ENCODE measurements at places on chromosomes 1 and 21. TPM values are rescaled to one million over a fixed set of nuclear protein-coding genes. Genes with fewer than 3 reads are reported as not detected.
A peak's percentile ranks its signal among the peaks of the same experiment; 100 is the strongest.

DNA sequence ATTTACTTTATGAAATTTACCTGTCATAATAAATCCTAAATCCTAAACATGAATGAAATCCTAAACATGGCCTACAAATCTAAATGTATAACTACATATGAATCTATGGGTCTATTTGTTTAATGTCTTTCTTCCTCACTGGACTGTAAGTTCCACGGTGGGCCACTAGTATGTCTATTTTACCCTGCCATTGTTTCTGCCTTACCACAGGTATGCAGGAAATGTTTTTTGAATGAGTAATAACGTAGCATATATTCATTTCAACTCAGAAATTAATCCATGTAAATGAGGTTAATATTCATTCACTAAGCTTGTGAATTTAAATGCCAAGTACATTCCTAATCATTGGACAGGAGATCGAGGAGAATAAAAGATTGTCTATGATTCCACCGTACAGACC, 35.3 kb downstream of the B3GALNT2 start:
- no peak for DNase-seq

- no peak for DNase-seq
Measured at GRCh38 chr1:205024679-205025078, 18.3 kb upstream of the CNTN2 start.

- DNase-seq: no peak
Measured at GRCh38 chr1:197778366-197778945, 3.2 kb upstream of the DENND1B start.

DNA sequence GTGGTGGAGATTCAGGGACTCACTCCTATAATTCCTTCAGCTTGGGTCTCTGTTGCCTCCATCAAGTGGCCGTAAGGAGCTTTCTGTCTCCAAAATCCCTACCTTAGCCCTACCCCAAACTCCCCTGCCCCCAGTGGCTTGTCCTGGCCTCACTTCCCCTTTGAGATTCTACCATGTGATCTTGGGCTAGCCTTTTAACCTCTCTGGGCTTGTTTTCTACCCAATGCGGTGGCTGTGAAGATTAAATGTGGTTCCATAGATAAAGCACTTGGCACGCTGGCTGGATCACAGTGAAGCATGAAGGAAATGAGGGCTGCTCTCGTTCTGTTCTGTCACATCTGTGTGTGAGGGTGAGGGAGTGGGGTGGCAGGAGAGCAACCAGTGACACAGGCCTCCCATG, 43.6 kb downstream of the FAAH start:
- no peak for DNase-seq

- DNase-seq: peak; percentile 40
Measured at GRCh38 chr1:43648876-43649477, 972 bp upstream of the KDM4A start.

DNA sequence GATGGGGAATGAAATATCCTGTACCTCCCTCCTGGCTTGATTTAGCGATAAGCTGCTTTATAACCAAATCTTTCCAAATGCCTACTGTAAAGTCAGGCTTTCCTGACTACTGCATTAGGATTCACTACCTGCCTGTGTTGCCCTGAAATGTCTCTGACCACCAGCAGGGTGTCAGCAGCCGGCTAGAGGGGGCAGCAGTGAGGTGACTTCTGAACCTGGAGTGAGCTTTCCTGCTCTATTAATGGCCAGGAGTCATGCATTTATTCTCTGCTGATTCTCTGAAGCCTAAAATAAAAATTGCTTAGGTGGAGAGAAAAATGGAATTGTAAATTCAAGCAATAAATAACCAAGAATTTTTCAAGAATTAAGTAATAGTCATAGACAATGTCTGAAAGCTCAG, 2.5 kb downstream of the BACE2 start:
- no peak for DNase-seq

DNA sequence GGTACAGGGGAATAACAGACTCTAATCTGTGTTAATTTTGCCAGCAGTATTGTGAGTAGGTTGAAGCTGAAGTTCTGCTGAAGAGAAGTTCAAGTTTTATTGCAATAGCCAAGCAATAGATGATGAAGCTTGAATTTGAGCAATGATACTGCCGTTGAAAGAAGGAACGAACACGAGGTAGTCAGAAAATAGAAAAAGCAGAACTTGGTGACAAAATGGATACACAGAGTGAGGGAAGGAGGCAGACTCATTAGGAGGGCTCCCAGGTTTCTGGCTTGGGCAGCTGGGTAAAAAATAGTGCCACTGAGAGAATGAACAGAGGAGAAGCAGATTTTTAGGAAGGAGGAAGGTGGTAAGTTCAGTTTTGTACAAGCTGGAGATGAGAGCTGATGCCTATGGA, 22.3 kb upstream of the AGO1 start:
- no peak for DNase-seq

GRCh38 chr1:30679201-30679975, 44.0 kb downstream of the MATN1 start:
- DNase-seq: peak; percentile 50

GRCh38 chr1:172145231-172145651, 275.2 kb upstream of the C1orf105 start:
- DNase-seq: no peak

GRCh38 chr1:245684571-245684970, 529.8 kb downstream of the KIF26B start:
- no peak for DNase-seq

- DNase-seq: no peak
Measured at GRCh38 chr1:162412002-162412401, at the start of gene SH2D1B. Gene SH2D1B (minus strand): TSS chr1:162412136. CDS start chr1:162412016, 120 bp downstream.

- DNase-seq: no peak
Measured at GRCh38 chr1:212242985-212243308, 42.3 kb upstream of the PPP2R5A start.

DNA sequence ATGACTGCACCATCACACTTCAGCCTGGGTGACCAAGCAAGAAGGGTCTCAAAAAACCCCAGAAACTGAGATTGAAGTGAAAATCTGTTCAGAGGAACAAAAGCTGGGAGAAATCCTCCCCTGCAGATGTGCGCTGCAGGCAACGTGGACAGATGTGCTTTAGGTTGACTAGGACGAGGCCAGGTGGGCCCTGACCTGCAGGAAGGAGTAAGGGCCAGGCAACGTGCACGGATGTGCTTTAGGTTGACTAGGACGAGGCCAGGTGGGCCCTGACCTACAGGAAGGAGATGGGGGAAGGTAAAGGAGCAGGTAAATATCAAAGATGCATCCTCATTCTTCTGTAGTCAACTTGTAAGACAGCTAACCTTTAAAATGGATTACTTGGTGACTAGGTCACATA, 2.5 kb upstream of the KRTAP12-1 start:
- DNase-seq: no peak

- DNase-seq: no peak
Measured at GRCh38 chr1:183506561-183506960, 34.3 kb downstream of the SMG7 start.

GRCh38 chr1:52145137-52145536, 3.2 kb downstream of the ZFYVE9 start:
- no peak for DNase-seq

- no peak for DNase-seq
Measured at GRCh38 chr21:41733951-41734689, 32.7 kb downstream of the RIPK4 start.

GRCh38 chr1:27655151-27655937, 16.6 kb downstream of the IFI6 start:
- DNase-seq: no peak

- no peak for DNase-seq
Measured at GRCh38 chr1:212532469-212533147, 76.0 kb upstream of the ATF3 start.

GRCh38 chr1:204871405-204872037, 859 bp downstream of the NFASC start:
- no peak for DNase-seq

DNA sequence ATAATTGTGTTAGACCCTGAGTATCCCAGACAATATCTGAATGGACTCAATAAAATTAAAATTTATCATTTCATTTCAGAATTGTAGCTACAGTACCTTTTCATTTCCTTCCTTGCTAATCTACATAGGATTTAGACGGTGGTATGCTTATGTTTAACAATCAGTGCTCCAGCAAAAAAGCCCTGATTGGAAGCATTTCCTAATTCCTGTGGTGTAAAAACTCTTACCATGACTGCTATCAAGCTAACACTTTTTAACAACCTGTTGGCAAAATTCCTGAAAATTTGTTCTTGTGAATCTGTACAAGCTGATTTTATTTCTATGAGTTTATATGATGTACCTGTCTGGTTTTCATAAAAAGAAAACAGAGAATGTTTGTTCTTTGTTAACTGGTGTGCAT, 5.2 kb upstream of the FNBP1L start:
- DNase-seq: no peak

DNA sequence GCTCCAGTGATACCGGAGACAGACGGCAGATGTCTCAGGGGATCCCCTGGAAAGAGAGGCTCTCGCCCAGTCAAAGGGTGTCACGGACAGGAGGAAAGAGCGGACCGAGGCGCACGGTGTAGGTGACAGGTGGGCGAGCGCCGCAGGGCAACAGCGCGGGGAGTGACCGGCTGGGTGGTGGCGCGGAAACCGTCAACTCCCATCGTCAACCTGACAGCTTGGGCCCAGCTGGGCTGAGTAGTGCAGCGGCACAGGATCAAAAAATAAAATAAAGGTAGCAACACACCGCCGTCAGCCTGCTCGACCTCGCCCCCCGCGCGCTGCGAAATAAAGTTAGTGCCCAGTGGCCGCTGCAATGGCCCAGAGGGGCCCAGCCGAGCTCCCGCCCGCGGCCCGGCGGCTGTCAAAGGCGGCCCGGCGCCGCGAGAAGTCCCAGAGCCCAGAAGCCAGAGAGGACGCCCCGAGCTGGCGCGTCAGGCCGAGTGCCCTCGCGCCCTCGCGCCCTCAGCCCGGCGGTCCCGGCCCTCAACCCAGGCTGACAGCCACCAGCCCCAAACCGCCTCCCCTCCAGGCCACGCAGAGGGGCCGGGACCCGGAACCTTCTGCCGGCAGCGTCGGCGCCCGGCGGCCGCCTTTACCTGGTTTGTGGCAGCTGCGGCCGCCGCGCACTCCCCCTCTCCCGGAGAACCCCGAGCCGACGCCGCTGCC, at the start of gene LYST:
Gene LYST, minus strand, starts transcription at position 702 of the 708 bp plus-strand sequence. CDS start 36,489 bp downstream, outside the sequence.
- no peak for DNase-seq

DNA sequence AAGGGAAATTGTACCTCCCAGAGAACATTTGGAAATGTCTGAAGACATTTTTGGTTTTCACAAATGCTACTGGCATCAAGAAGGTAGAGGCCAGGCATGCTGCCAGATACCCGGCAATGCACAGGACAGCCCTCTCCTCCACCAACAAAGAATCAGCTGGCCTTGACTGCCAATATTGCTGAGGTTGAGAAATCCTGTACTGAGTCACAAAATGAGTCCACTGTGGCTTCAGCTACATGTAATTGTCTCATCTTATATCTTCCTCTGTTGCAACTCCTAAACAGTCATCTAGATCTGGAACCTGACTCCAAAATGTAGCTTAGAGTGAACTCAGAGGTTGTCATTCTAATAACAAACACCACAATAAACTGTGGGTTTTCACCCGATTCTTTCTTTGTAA, 327.5 kb upstream of the POGK start:
- DNase-seq: no peak

DNA sequence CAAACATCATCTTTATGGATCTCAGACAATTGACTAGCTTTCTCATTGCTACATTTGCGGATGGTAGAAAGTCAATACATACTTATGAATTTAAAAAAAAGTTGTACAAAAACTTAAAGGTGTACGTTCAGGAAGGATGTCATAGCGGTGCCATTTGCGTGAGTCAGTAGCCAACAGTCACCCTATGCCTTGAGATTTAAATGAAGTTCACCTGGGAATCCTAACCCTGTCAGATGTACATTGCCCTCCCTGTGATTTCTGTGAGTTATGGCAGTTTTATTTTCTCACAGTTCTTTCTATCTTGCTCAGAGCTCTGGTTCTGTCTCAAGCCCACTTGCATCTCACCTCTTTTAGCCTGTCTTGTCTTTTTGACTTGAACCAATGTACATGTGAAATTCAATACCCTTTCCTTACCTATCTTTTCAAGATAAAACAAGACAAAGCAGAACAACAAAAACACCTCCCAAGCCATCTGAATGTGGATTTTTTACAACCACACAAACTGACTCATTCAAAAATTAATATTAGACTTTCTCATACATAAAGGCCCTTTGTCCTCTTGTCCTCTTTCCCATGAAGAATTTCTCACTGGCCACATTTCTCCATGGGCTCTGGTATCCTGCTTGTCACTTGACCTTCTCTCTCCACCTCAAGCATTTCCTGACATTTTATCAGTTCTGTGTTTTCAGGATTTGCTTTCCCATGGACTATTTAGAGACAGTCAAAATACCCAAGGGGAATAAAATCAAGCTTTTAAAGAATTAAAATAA, 25.3 kb upstream of the ZNF697 start:
- no peak for DNase-seq

GRCh38 chr21:44865561-44866280, 7.8 kb downstream of the PTTG1IP start:
- DNase-seq: peak; percentile 79

- no peak for DNase-seq
Measured at GRCh38 chr21:43703035-43703880, 15.7 kb upstream of the PDXK start.

- DNase-seq: no peak
Measured at GRCh38 chr1:172581779-172582178, 48.8 kb downstream of the SUCO start.

- DNase-seq: no peak
Measured at GRCh38 chr1:195328681-195329080, 1279.6 kb downstream of the KCNT2 start.

- no peak for DNase-seq
Measured at GRCh38 chr1:100769323-100769722, 49.8 kb downstream of the VCAM1 start.

DNA sequence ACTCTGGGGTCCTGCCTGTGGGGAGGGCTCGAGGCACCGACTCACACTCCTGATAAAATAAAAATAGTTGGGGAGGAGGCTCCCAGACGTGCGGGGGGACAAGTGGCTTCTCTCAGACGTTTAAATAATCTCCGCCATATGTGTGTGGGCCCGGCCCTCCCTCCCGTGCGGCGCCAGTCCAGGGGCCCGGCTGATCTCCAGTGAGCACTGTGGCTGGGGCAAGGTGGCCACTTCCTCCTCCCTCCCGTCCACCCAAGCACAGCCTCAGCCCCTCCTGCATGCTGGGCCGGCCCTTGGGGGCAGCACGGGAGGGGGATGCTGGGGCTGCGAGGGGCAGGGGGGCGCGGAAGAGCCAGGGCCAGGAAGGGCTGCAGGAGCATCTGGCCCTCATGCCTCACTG, 4.0 kb upstream of the PLCH2 start:
- no peak for DNase-seq

GRCh38 chr1:44565833-44566232, 108.4 kb downstream of the TMEM53 start:
- no peak for DNase-seq

The FAM163A gene
- total RNA-seq: 0.10 TPM

The DMRTA2 gene
- total RNA-seq: not detected

The KCNC4 gene
- 9.3 TPM for total RNA-seq

The INAVA gene
- total RNA-seq: 0.51 TPM

The LCE6A gene
- not detected for total RNA-seq

The SNRNP40 gene
- 32.6 TPM for total RNA-seq

The SMIM1 gene
- total RNA-seq: 3.6 TPM

The GNAT2 gene
- total RNA-seq: not detected

The TTLL10 gene
- 0.19 TPM for total RNA-seq

The SYCP1 gene
- not detected for total RNA-seq

The ADAMTS4 gene
- total RNA-seq: 28.0 TPM

The GJB5 gene
- total RNA-seq: not detected

The ADORA3 gene
- 10.3 TPM for total RNA-seq

The CCDC185 gene
- not detected for total RNA-seq

The SPRR5 gene
- total RNA-seq: not detected

The RPL11 gene
- total RNA-seq: 706 TPM

The LDLRAP1 gene
- 11.3 TPM for total RNA-seq

Data from posterior vena cava (tissue), 2 donors.